ENCODE measurements at places on chromosomes 6 and 20.

GRCh38 chr6:127938701-127939100 lies 37.8 kb upstream of the THEMIS start:
- DNase-seq: no peak

DNA sequence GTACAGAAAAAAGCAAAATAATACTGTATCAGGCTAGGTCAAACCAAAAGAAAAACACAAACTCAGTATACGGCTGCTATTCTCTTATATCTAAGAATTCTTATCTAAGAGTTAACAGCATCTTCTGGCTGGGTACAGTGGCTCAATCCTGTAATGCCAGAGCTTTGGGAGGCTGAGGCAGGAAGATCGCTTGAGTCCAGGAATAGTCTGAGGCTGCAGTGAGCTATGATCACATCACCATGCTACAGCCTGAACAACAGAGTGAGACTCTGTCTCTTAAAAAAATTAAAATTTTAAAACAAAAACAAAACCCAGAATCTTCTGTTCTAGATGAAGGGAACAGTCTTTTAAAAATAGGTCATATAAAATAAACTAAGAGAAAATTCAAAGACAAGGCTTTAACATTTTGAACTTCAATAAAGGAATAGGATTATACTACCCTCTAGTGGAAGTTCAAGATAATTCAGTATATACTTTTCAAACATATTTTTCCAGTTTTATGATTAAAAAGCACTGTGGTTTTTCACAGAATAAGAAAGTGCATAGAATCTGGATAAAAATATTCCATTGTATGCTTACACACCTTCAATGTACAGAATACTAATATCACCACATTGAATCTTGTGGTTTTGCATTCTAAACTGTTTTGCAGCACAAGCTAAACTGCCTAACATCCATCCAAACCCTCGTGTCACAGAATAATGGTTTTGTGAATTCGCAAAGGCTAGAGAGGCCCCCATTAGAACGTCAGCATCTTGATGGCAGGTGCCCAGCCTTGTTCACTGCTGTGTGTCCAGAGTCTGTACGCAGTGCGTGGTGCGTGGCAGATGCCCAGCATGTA lies 39.3 kb downstream of the DTNBP1 start:
- no peak for DNase-seq

GRCh38 chr6:29884261-29884660 lies 56.6 kb downstream of the HLA-G start:
- no peak for DNase-seq

GRCh38 chr20:20231528-20232298 lies 136.2 kb upstream of the INSM1 start:
- no peak for DNase-seq

DNA sequence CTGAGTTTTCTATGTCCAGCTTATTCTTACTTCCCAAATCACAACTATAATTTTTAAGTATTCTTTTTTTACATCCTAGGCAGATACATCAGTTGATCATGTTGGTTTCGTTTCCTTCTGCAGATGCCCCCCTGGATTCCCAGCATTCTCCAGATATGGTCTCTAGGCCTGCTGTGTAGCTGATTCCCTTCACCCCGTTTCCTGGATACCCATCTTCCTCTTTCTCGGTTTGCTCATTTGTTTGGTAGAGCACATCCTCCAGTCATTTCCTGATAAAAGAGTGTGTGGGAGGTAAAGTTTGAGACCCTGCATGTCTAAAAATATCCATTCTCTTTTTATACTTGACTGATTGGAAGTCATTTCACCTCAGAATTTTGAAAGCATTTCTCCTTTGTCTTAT lies 66.4 kb downstream of the ANKS1A start:
- no peak for DNase-seq

- no peak for DNase-seq
These were observed 314 bp downstream of the FARS2 start for GRCh38 chr6:5261545-5262109.

- DNase-seq: no peak
These were observed 21.6 kb upstream of the TNFAIP3 start for GRCh38 chr6:137845460-137845859.

GRCh38 chr20:63082308-63082938 lies 75.7 kb upstream of the BHLHE23 start:
- DNase-seq: peak; percentile 96

DNA sequence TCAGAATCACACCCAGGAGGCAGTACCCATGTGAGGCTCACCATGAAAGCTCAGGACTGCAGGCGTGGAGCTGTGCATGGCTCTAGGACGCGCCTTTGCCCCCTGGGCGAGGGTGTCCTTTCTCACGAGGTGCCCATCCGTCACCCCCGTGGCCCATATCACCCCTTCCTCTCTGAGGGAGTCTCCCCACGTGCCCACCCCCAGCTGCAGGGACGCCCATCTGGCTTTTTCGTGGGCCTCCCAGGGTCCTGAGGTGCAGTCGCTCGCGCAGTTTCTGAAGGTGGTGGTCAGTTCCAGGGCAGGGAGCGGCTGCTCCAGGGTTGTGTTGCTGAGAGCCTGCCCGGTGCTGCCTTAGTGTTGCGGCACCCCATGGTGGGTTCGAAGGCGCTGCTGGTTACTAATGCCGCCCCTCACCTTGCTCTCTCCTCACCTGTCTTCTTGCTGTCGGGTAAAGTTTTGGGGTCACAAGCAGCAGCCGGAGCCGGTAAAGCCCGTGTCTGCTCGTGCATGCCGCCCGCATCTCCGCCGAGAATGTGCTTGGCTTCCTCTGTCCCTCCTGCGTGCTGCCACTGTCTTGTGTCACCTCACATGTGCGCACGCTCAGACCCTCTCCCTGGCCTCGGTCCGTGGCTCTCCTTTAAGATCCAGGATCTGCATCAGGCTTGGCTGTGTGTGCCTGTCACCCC lies 9.4 kb upstream of the COL20A1 start:
- no peak for DNase-seq

GRCh38 chr6:89500611-89501010 lies 67.7 kb downstream of the ANKRD6 start:
- DNase-seq: no peak

DNA sequence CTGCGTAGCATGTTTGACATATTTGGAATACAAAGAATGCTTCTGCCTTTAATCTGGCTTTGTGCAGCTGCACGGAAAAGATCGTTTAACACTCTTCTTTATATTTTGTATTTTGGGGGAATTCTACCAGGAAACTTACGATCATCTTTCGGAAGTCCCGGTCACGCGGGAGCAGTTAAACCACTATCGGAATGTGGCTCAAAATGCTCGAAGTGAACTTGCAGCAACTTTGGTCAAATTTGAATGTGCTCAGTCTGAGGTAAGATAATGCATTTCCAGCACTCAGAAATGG lies 42.3 kb downstream of the CCDC170 start:
- DNase-seq: no peak

DNA sequence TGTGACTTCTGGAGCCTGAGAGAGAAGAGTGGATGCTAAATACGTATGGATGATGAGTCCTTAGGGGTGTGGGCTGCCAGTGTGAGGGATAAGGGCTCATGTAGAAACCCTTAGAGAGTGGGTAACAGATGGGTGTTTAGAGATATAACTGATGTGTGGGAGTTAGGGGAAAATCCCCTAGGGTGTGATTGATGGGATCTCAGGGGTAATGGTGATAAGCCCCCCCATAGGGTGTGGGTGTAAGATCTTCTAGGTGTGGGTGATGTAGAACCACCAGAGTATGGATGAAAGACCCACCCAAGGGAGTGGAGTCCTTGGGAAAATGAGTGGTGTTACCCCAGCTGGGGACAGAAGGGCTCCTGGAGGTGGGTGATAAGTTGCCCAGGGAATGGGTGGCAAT lies 26.3 kb downstream of the SLC12A5 start:
- DNase-seq: no peak

- DNase-seq: no peak
These were observed 933.4 kb downstream of the TFAP2A start for GRCh38 chr6:9481292-9482029.

DNA sequence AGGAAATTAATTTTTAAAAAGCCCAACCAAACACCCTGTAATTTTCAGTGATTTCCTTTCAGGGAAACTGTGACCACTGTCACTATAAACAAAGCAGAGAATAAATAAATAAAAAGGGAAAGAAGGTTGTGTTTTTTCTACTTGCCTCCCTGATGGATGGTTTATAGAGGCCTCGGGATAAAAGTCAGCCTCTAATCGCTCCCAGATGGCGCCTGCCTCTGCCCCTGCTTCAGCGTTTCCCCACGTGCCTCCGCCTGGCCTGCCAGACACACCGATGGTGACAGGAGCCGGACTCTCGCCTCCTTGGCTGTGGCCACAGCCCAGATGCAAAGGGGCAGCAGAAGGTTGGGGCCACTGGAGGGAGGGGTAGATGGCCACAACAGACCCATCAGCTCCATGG lies 327.7 kb downstream of the CDC5L start:
- DNase-seq: no peak

DNA sequence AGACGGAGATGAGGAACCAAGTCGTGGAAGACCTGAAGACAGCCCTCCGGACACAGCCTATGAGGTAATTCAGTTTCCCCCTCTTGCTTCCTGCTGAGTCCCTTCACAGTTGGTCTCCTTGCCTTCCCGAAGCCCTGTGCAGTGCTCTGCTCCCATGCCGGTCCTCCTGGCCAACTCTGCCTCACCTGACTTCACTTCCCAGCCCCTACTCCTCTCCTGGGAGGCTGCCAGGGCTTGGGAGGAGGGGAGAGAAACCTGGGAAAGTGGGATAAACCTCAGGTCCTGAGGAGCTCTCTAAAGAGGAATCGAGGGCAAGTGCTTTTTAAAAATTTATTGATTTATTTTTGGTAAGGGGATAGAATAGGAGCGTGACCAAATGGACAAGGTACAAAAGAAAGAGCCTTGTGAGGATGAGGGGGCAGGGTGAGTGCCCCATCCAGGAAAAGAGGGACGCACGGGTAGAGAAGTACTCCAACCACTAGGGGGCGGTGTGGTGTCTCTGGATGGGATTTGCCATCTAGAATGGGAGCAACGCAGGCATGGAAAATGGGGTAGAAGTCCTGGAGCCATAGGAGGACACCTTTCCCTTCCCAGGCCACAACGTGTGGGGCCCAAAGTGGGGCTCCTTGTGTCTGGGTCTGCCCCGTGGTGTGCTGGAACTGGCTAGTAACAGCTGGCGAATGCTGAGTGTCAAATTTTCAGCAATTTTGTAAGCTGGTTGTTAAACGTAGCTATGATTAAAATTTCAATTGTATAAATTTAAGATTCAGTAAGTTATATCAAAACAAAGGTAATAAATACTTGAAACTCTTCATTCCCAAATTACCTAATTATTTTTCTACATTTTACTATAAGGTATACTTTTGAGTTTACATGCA lies 69.0 kb downstream of the MOCS1 start:
- peak; percentile 90 for DNase-seq

Measured in iPS-NIHi11 (cell line).